ENCODE measurements at places on chromosomes 16 and 17.

DNA sequence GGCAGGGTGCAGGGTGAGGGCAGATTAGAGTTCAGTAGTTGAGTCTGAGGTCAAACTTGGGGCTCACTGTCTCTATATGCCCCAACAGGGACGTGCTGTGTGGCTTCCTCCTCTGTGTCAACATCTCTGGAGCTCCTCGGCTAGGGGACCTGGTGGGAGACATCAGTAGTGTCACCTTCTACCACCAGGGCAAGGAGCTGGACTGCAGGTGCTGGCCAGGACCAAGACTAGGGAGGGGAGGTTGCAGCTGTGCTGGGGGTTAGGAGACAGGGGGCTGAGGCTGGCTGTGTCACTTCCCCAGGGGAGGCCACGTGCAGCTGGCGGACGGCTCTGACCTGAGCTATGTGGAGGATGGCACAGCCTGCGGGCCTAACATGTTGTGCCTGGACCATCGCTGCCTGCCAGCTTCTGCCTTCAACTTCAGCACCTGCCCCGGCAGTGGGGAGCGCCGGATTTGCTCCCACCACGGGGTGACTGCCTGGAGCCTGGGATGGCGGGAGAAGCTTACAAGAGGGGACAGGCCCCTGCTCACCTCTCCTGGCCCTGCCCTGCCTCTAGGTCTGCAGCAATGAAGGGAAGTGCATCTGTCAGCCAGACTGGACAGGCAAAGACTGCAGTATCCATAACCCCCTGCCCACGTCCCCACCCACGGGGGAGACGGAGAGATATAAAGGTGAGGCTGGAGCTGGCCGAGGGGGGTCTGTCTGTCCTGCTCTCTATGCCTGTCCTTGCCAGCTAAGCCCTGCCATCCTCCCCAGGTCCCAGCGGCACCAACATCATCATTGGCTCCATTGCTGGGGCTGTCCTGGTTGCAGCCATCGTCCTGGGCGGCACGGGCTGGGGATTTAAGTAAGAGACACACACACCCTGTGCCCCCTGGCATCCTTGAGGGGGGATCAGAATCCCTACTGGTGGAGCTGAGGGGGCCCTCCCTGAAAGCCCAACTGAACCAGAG, 18.9 kb downstream of the ADAM11 start:
- no peak for DNase-seq

- DNase-seq, result no peak
These were observed 67.2 kb downstream of the PARN start for GRCh38 chr16:14562691-14563491.

GRCh38 chr17:50832864-50833381, 2.5 kb upstream of the WFIKKN2 start:
- DNase-seq, result no peak

- no peak for DNase-seq
These were observed 34.0 kb downstream of the RAB11FIP4 start for GRCh38 chr17:31425282-31426040.

GRCh38 chr16:89373355-89374110, 116.8 kb downstream of the ANKRD11 start:
- DNase-seq, result no peak

GRCh38 chr16:17367036-17367435, 103.7 kb downstream of the XYLT1 start:
- DNase-seq, result no peak

DNA sequence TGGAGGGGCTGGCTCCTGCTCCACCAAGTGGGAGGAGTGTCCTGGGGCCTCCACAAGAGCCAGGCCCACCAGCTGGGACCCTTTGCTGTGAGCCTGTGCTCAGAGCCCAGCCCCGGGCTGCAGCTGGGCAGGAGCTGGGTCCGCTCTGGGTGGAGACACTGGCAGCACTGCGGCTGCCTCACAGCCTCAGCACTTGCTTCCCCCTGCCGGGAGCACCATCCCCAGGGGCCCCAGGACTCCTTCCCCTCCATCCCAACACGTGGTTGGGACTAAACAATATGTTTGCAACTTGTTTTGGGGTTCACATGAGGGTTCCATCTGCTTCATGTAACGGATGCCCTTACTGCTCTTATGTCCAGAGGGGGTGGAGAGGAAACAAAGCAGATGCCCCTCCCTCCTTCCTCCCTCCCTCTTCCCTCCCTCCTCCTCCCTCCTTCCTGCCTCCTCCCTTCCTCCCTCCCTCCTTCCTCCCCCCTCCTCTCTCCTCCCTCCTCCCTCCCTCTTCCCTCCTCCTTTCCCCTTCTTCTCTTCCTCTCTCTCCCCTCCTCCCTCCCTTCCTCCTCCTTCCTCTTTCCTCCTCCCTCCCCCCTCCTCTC, 16.3 kb upstream of the CBFA2T3 start:
- no peak for DNase-seq

- DNase-seq, result no peak
These were observed 17.9 kb upstream of the NDEL1 start for GRCh38 chr17:8417806-8418205.

DNA sequence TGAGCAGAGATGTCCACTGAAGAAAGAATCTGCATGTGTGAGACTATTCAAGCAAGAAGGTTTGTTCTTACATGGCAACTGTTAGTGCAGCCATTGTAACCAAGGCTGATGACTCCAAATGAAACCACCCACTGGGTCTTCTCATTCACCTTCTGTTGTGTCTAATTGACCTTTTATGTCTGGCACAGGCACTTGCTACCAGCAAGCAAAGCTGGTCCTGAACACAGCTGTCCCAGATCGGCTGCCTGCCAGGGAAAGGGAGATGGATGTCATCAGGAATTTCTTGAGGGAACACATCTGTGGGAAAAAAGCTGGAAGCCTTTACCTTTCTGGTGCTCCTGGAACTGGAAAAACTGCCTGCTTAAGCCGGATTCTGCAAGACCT, 3.6 kb downstream of the CDC6 start:
- DNase-seq, result no peak

- no peak for DNase-seq
These were observed 29.5 kb upstream of the MED9 start for GRCh38 chr17:17447264-17447663.

DNA sequence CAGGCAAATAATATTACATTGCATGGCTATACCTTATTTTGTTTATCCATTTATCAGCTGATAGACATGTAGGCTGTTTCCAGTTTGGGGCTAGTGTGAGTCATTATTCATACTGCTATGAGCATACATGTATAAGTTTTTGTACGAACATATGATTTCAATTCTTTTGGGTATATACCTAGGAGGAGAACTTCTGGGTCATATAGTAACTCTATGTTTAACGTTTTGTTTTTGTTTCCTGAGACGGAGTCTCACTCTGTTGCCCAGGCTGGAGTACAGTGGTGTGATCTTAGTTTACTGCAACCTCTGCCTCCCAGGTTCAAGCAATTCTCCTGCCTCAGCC, 2.4 kb upstream of the ITGAL start:
- DNase-seq, result no peak

DNA sequence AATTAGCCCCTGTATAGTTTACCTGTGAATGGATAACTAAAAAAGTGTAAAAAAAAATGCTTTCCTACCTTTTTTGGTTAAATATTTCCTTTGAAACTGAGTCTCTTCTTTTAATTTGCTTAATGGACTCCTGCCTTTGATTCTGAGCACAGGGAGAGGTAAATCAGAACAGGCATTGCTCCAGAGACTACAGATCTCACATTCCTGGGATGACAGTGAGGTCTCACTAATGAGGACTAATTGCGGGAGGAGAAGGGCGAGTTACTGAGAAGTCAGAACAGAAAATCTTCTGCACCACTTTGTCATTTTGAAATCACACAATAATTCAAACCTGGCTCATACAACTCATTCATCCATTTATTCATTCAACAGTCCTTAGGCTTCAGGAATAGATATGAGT, 437.0 kb upstream of the ASIC2 start:
- DNase-seq, result no peak

DNA sequence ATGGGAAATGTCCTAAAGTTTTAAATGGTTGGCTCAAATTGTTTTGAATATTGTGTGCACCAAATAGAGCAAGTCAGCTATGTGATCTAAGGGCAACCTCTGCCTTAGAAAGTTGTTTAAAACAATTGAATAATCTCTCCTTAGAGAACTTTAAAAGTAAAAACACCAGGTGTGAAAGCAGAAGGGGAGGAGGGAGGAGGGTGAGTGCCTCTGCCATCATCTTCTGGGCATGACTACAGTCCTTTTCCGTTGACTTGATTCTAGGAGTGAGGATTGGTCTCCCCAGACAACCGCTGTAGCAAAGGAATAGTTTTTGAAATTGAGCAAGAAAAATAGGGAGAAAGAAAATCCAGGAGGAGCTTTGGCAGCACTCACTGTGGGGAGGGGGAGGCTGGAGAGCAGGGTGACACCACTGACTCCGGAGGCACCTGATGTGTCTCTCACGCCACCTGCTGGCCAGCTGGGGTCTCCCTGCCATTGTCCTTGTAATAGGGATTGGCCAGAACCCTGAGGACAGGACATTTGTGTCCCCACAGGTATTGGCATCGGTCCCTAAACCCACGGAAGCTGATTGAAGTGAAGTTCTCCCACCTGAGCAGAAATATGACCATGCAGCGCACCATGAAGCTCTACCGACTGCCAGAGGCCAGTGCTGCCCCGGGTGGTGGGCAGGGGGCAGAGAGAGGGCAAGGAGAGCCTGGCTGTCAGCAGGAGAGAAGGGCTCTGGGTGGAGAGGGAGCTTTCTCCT, 33.3 kb downstream of the PLCD3 start:
- DNase-seq, result peak; percentile 41

DNA sequence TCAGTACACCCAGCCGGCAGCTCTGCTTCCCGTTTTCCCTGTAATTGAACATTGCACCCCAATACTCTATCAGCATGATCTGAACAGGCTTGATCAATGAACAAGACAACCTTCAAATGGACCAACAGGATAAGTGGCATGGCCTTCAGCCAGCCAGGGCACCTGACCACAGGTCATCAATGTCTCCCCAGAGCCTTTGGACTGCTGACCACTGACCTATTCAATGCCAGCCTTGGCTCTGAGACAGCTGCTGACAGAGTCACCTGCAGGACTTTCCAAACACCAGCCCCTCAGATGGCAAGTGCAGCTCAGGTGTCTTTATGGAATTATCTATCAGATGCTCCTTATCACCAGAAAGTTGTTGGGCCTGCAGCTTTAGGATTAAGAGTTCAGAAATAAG, 462.9 kb upstream of the ASIC2 start:
- no peak for DNase-seq

DNA sequence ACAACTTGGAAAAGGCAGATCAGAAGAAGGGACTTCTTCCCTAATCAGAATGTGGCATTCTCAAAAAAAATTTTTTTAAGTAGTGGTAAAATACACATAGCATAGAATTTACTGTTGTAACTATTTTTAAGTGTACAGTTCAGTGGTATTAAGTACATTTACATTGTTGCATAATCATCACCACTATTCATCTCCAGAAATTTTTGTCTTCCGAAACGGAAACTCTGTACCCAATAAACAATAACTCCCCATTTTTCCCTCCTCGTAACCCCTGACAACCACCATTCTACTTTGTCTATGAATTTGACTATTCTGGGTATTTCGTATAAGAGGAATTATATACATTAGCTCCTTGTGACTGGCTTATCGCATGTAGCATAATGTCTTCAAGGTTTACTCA, 18.9 kb downstream of the METTL9 start:
- no peak for DNase-seq

GRCh38 chr16:47881574-47881973, 274.2 kb downstream of the ABCC12 start:
- no peak for DNase-seq

DNA sequence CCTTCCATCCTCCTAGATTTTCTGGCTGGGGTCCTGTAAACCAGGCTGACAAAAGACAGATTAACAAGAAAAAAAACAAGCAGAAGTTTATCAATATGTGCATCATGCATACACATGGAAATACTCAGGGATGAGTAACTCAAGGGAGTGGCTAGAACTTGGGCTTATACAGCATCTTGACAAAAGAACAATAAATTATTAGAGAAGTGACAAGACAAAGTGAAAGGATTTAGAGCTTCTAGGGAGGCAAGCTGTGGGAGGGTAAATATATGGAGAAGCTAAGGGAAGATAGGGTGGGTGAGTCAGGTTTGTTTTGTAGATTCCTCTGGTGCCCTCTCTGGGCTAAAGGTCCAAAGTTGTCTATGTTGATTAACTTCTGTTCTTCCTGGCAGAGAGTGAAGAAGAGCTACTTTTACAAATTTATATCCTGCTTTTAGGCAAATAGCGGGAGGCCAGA, 48.0 kb upstream of the NDRG4 start:
- no peak for DNase-seq

DNA sequence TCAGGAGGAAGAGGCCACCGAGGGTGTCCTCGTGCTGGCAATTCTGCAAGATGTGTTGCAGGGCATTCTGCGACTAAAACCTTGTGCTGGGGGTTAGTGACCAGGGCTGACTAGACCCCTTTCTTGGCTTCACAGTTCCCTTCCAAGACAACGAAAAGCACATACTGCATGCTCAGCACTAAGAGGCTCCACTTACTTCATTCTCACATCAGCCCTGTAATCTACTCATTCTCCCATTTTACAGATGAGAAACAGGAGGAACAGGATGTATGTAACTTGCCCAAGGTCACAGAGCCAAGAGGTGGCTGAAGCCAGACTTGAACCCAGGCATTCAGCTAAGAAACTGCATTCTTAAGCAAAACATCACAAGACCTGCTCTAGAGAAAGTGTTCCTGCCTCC, 5.3 kb upstream of the PHOSPHO1 start:
- DNase-seq, result no peak

GRCh38 chr16:4426722-4427372, 1.2 kb downstream of the DNAJA3 start:
- DNase-seq, result no peak

DNA sequence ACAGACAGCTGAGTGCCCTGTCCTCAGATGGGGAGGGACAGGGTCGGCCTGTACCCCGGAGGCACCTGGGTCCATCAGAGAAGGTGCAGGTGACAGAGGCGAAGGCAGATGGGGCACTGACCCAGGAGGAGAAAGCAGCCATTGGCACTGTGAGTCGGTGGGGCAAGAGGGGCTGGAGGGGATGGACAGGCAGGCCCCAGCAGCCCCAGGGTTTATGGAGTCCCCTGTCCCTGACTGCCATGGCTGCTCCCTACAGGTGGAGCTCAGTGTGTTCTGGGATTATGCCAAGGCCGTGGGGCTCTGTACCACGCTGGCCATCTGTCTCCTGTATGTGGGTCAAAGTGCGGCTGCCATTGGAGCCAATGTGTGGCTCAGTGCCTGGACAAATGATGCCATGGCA, 32.1 kb downstream of the ANKRD40 start:
- DNase-seq, result no peak

DNA sequence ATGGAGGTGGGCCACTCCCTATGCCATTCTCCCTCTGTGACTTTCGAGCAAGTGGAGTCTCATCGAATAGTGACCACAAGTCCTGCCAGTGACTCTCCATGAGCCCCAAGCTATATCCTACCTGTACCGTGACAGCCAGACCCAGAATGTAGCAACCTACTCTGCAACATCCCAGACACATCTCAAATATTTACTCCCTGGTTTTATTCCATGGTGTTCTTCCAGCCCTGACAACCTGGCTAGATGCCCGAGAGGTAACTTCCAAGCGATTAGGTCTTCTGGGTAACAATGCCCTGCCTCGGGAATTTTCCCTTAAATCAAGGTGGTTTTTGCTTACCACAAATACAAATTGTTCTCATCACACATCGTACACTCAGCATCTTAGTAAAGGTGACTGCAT, 211.7 kb downstream of the ZFHX3 start:
- no peak for DNase-seq

- no peak for DNase-seq
These were observed 57.0 kb downstream of the RAI1 start for GRCh38 chr17:17737961-17738894.
